SJCRH30 (cell line): ENCODE measurements at places on chromosomes 6 and 20.
A peak's percentile ranks its signal among the peaks of the same experiment; 100 is the strongest.

- no peaks in the 10 kb centered on the region for H3K36me3 ChIP-seq
- no peaks in the 10 kb centered on the region for H3K27me3 ChIP-seq
- H3K4me1 ChIP-seq, result no peaks in the 10 kb centered on the region
- H3K4me3 ChIP-seq, result no peak overlapping the region
Observed at GRCh38 chr20:19451231-19451922, 238.9 kb downstream of the SLC24A3 start.

- H3K4me1 ChIP-seq, result peaks cover 6% of the 10 kb centered on the region; the same call in 1 of the 2 replicates
- no peaks in the 10 kb centered on the region for H3K27me3 ChIP-seq
- H3K27ac ChIP-seq, result no peak overlapping the region
- no peak overlapping the region for H3K4me3 ChIP-seq
- peak; percentile 24 for DNase-seq
Observed at GRCh38 chr20:18739751-18740166, 73.8 kb upstream of the SCP2D1 start.

GRCh38 chr6:75499640-75500039 is 6.0 kb upstream of the FILIP1 start:
- H3K27me3 ChIP-seq, result no peaks in the 10 kb centered on the region
- H3K36me3 ChIP-seq, result no peaks in the 10 kb centered on the region
- DNase-seq, result no peak
- H3K4me1 ChIP-seq, result no peaks in the 10 kb centered on the region
- H3K27ac ChIP-seq, result no peak overlapping the region

DNA sequence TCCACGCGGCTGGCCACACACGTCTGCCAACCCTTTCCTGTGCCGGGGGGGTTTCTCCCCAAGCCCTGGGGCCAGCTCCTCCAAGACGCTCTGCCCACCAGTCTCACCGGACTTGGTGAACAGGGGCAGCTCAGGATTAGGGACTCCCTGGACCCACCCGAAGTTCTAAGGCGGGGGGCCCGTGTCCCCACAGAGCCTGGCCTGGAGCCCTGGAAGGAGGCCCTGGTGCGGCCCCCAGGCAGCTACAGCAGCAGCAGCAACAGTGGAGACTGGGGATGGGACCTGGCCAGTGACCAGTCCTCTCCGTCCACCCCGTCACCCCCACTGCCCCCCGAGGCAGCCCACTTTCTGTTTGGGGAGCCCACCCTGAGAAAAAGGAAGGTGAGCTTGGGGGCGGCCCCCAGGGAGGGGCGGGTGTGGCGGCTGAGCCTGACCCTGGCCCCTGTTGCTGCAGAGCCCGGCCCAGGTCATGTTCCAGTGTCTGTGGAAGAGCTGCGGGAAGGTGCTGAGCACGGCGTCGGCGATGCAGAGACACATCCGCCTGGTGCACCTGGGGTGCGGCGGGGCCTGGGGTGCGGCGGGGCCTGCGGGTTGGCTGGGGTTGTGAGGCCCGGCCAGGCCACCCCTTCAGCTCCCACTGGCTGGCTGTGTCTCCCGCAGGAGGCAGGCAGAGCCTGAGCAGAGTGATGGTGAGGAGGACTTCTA is 2.3 kb downstream of the SLC2A4RG start:
- H3K27ac ChIP-seq, result no peak overlapping the region; the same call in 1 of the 2 replicates
- peaks cover 6% of the 10 kb centered on the region for H3K4me1 ChIP-seq
- peak overlapping the region; percentile 80 for H3K4me3 ChIP-seq

DNA sequence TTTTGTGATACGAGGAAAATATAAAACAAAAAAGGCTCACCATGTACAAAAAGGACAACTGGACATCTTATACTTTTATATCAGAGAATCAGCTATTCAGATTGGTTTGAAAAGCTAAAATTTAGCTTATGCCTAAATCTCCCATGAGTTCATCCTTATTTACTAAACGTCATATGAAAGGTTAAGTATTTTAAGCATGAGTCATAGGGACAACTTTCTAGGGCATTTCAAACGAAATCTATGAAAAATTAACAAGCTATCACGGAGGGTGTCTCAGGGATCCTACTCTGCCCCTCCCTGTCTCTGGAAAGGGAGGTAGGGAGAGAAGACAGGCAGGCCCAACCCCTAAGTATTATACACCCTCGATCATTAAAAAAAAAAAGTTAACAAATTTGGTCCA is 124.1 kb upstream of the LOC128125822 start:
- H3K27ac ChIP-seq, result no peak overlapping the region
- H3K4me1 ChIP-seq, result no peaks in the 10 kb centered on the region
- no peaks in the 10 kb centered on the region for H3K27me3 ChIP-seq
- no peak overlapping the region for H3K4me3 ChIP-seq

DNA sequence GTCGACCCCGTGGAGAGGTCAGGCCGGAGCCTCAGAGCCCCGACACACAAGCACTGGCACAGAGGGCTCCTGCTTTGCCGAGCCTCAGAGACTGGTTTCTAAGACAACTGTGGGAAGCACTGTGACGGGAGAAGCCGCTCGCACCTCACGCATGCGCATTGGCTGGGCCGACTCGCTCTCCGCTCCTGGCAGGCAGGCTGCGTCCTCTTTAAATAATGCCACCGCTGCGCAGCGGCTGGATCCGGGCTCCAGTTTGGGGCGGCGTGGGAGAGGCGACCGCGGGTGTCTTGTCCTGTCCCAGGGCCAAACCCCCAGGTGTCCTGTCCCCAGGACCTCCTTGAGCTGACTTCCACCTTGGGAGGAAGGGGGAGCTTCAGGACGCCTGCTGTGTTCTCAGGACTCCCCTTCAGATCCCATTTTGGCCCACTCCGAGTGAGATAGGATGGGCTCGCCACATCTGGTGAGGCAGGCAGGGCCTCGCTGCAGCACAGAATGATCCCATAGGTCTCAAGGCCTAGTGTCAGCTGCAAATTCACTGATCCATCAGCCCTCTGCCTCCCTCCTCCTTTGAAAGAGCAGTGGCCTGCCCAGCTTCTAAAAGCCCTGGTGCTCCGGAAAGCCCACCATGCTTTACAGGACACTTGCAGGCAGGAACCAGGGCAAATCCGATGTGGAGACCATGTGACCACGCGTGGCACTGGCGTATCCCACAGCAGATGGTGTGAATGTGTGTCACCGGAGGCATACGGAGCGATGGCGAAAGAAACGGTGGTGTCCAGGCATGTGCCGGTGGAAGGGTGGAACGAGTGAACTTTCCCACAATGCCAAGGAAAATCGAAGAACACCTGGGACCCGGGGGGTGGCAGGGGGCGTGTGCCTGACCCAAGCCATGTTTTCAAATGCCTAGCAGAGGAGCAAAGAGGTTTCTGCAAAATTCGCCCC is 169.3 kb upstream of the ZNF337 start:
- no peaks in the 10 kb centered on the region for H3K4me1 ChIP-seq
- peak; percentile 61 for DNase-seq
- no peak overlapping the region for H3K27ac ChIP-seq
- peaks cover 10% of the 10 kb centered on the region; the same call in 1 of the 2 replicates for H3K27me3 ChIP-seq
- peak overlapping the region; percentile 40 for H3K4me3 ChIP-seq
